Dermis microvascular lymphatic vessel endothelial cell (primary cell): ENCODE measurements at places on chromosomes 2 and 18. TPM values are rescaled to one million over a fixed set of nuclear protein-coding genes. Genes with fewer than 3 reads are reported as not detected.

The PKDCC gene
- 3.0 and 4.3 TPM in 2 replicates for total RNA-seq

The MYL12A gene
- total RNA-seq: 1,001 and 1,143 TPM in 2 replicates

The DUSP2 gene
- total RNA-seq: 0.26 and 0.76 TPM in 2 replicates

The SCN9A gene
- 0.25 and 0.51 TPM in 2 replicates for total RNA-seq

The HOXD11 gene
- total RNA-seq: not detected in 2 replicates

The ANKRD30B gene
- not detected in 2 replicates for total RNA-seq

The RGPD4 gene
- total RNA-seq: not detected in 2 replicates

The SLC4A5 gene
- total RNA-seq: under 0.01 and 0.25 TPM in 2 replicates

The B4GALT6 gene
- 5.3 and 5.5 TPM in 2 replicates for total RNA-seq

The OR6B2 gene
- total RNA-seq: not detected in 2 replicates

The NGEF gene
- 0.39 TPM in 1 of 2 replicates, not detected in the other for total RNA-seq

The DCDC2C gene
- 0.13 TPM in 2 replicates for total RNA-seq

The MOCOS gene
- under 0.01 and 0.13 TPM in 2 replicates for total RNA-seq

The ANTXR1 gene
- total RNA-seq: under 0.01 TPM in 2 replicates

The TMEM237 gene
- total RNA-seq: 18.9 and 23.6 TPM in 2 replicates
